ENCODE measurements at places on chromosomes 5 and 9.

GRCh38 chr5:98911280-98912040, 17.3 kb downstream of the CHD1 start:
- DNase-seq: no peak

DNA sequence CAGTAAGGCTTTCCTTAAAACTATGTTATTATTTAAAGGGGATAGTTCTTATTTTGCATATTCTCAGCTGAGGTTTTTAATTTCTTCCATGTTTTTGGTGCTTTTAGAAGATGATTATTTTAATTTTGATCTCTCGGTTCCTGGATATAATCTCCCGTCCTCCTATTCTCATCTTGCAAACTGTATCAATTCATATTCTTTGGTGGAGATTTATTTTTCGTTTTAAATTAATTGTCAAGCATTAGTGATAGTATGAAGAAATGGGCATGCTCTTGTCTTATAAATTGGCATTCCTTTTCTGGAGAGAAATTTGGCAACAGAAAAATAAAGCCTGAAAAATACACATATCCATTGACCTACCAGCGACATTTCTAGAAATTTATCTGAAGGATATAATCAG, 15.5 kb upstream of the GNAQ start:
- DNase-seq: no peak

- DNase-seq: no peak
Observed at GRCh38 chr9:21481470-21482056, 550 bp downstream of the IFNE start.

GRCh38 chr5:607541-608428, 4.4 kb upstream of the CEP72 start:
- peak; percentile 23 for DNase-seq

DNA sequence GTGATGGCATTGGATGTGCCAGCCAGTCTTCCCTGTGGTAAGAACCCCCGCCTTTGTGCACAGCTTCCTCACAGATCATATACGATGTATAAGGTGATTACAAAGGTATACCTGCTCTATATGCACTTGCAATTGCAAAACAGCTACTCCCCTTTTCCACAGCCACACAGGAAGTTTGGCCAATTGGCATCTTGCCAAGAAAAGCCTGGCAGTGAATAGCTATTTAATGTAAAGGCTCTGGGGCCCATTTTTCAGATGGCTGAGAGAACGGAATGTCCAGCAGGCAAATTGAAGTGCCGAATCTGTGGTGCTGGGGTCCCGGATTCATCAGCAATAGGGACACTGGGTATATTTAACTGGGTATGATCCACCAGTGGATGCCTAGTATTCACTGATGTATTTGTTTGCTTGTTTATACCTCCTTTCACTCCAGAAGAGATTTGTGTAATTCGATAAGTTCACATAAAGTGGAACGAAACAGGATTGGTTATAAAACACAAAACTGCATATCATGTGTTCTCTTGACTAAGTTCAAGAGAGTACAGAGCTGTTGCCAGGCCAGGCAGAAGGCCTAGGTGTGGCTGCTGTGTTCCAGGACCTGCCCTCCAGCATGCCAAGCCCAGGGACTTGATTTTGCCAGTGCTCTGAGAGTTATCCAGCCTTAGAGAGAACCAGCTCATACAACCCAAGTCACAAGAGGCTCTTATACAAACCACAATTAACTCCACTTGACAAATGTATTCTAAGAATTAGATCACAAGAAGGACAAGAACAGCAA, 27.7 kb upstream of the GABRP start:
- no peak for DNase-seq

DNA sequence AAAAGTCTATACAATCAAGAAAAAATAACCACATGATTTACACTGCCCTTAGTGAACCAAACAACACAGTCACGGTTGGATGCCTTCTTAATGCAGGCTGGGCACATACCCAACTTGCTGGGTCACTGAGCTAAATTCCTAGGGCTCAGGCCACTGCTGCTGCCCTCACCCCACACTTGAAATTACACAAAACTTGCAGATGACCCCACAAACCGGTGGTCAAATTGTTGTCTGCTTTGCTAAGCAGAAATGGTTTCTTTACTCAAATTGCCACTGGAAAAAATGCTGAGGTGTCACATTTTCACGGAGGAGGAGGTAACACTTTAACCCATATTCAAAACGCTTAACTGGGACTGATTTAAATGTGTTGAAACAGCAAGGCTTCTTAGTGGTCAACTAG, 62.4 kb downstream of the HMHB1 start:
- DNase-seq: no peak

DNA sequence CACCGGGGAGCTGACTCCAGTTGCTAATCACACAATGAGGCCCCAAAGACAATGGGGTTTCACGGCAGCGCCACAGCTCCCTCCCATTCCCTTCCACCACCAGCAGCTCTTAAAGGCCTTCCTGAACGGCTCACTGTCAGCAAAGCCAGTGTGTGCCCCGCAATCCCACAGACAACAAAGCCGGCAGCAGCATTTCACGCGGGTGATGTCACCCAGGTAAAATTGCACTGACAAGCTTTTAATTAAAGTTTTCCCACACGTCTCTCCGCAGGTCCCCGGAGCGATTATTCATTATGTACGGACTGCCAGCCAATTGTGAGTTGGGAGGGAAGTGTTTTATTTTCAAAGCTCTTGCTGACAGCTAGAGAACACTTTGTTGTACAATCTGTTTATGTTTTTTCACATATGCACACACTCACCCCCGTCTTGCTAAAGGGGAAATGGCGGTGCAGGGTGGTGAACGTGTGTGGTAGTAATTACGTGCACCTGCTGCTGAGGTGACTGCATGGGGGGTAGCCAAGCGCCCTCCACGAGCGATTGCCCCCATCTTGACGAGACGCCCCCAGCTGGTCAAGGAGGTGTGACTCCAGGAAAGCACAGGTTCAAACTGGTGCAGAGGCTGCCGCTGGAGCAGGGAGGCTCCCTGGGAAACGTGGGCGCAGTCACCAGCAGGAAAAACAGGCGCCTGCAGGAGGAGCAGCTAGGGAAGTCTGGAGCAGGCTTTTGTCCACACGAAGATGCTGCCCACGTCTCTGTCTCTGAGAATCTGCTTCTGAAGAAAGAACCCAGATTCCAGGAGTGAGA, 65.0 kb downstream of the IRX2 start:
- no peak for DNase-seq

DNA sequence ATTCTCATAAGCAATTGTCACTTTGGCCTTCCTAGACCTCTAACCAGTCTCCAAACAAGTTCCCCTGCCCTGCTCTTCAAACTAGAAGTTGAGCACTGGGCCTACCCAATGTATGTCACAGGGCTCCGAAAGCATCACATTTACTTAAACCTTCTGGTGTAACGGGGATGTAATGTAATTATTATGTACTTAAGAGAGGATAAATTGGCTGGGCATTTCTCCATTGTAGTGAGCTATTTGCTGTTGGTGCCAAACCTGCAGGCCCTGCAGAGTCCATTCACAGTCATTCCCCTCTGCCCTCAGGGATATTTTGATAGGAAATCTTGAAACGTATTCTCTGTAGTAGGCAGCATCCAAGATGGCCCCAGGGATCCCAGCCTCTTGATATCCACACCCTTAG, 64.2 kb upstream of the GNE start:
- DNase-seq: no peak
